ENCODE measurements at places on chromosomes 5 and 9.

DNA sequence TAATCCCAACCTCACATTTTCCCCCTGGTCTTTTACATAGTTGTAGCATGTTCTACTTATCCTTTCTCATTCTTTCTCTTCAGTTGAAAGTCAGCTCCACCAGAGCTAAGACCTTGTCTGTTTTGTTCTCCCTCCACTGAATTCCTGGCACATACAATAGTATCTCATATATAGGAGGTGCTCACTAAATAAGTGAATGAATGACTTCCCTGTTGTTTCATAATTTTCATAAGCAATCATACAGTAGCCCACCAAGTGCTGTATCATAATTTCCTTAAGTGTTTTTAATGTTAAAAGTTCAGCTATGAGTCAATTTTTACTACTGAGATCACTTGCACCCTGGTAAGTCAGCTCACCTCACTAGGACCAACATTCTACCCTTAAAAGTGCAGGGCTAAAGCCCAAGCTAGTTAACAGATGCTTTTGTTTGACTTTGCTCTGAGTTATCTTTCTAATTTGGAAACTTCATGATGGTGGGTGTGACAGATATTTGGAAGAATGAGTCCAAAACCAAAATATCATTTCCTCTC lies 27.6 kb downstream of the TMEM245 start:
- DNase-seq = no peak

- DNase-seq = peak; percentile 5
Observed at GRCh38 chr5:124599028-124599973, 147.1 kb downstream of the ZNF608 start.

- no peak for DNase-seq
Observed at GRCh38 chr9:100880284-100880683, 148.2 kb upstream of the PLPPR1 start.

- DNase-seq = no peak
Observed at GRCh38 chr9:116007824-116008223, 145.8 kb upstream of the PAPPA start.

- peak; percentile 37 for DNase-seq
Observed at GRCh38 chr9:20906326-20906725, 125.1 kb downstream of the HACD4 start.

All from fibroblast of mammary gland (primary cell).